ENCODE measurements at places on chromosomes 1 and 21.

DNA sequence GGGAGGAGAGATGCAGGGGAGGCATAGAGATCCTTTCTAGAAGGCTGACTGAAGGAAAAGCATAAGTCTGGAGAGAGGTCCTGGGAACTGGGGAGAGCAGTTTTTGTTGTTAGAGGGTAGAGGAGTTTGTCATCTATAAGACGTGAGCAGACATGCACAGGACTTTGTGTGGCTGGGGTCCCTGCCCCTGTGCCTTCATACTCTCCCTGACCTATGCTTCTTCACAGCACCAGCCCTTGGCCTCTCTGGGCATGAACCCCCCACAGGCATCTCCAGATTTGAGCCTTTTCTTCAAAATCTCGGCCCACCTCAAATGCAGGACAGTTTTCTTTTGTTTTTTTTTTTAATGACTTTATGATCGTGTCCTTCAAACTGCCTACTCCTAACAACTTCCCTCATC is 79.9 kb downstream of the EVA1C start:
- DNase-seq: no peak

DNA sequence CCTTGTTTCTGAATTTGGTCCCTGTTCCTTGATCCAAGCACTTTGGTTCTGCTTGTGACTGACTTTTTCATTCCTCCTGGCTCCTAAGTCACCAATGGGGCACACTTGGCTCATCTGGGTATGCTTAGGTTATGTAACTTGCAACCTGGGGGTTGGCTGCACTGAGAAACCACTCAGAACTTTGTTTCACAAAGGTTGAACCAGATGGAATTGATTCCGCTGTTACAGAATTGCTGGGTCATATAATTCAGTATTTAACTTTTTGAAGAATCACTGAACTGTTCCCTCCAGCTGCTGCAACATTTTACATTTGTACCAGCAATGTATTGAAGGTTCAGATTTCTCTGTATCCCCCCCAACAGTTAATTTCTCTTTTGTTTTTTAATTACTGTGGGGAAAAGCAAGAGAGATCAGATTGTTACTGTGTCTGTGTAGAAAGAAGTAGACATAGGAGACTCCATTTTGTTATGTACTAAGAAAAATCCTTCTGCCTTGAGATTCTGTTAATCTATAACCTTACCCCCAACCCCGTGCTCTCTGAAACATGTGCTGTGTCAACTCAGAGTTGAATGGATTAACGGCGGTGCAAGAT is 9.6 kb upstream of the NVL start:
- no peak for DNase-seq

DNA sequence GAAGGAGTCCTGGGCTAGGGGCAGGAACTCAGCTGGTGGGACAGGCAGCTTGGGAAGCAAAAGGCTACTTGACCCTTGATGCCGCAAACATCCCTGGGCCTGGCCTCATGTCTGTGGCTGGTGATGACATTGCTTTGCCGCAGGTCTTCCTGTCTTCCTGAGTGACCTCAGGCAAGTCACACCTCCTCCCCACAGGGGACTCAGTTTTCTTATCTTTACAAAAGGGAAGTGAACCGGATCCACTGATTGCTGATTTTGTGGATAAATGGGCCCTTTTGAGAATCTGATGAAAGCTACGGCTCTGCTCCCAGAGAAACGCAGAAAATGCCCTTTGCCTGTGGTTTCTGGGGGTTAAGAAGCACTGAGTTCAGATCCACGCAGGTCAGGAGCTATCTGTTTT is 20.7 kb downstream of the PLOD1 start:
- DNase-seq: no peak

- no peak for DNase-seq
Observed at GRCh38 chr21:38267136-38267755, 10.5 kb downstream of the KCNJ15 start.

GRCh38 chr1:19220991-19221390 is 10.9 kb upstream of the UBR4 start:
- no peak for DNase-seq

DNA sequence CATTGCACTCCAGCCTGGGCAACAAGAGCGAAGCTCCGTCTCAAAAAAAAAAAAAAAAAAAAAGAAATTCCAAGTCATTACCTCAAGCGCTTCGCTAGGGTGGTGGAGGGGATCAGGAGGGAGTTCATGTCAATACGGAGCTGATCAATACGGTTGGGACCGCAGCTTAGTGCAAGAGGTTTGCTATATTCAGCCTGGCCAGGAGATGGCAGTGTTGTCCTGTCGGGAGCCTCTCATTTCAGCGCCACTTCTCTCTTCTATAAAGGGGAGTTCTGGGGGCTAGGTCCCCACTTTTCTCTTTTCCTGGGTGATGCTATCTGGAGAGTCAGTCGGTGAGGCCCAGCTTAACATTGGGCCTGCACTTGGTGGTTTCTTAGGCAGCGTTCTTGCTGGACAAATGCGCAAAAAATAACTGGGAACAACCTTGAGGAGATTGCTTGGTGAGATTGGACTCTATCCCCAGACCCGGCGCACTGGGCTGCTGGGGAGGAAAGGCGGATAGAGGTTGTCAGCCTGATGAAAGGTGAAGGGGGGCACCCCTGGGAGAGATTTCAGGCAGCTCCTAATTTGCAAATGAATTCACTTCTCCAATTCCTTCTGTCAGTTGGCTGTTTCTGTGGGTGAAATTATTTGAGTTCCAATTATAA is 40.4 kb downstream of the KIAA0040 start:
- DNase-seq: peak; percentile 62

DNA sequence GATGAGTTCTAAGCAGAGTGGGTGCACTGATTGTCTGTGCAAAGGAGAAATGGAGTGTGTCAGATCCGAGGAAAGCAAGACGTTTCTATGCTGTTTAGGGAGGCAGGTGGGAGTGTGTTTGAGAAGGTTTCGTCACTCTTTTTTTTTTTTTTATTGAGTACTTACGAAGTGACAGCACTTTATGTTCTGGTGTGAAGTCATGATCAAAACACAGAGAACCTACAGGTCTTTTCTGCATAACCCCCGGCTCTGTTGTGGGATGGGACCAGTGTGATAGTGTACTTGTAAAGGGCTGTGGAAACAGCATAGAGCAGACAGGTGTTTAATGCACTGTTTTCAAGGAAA is 26.7 kb downstream of the MIA3 start:
- DNase-seq: peak; percentile 3

GRCh38 chr1:244667797-244668196 is 14.9 kb downstream of the DESI2 start:
- no peak for DNase-seq

GRCh38 chr1:209807509-209807908 is 1.6 kb upstream of the IRF6 start:
- DNase-seq: no peak

- no peak for DNase-seq
Observed at GRCh38 chr1:226344441-226345259, 35.7 kb upstream of the LIN9 start.

DNA sequence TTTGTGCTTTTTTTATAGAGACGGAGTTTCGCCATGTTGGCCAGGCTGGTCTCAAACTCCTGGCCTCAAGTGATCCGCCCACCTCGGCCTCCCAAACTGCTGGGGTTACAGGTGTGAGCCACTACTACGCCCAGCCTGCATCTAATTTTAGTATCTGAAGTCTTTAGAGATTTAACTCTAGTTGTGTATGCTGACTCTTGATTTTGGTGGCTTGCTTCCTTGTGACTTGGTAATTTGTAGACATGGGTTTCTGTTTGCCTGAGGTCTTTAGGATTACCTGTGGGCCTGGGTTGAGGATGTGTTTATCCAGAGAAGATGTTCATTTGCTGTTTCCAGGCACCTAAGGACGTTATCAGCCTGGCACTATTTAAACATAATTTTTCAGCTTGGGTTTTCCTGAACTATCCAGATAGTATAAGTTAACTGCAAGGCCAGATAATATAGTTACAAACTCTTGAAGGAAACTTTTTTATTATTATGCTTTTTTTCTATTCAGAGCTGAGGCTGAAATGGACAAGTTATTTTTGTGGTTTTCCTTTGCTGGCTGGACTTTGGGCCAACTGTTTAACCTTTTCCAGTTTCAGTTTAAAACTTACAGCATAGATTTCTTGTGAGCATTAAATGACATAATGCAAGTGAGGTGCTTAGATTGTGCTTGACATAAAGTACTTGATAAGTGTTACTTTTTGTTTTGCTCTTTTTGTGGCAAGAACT is 7.5 kb upstream of the VASH2 start:
- no peak for DNase-seq

GRCh38 chr1:15455522-15455921 is 1.0 kb upstream of the CELA2A start:
- DNase-seq: no peak

DNA sequence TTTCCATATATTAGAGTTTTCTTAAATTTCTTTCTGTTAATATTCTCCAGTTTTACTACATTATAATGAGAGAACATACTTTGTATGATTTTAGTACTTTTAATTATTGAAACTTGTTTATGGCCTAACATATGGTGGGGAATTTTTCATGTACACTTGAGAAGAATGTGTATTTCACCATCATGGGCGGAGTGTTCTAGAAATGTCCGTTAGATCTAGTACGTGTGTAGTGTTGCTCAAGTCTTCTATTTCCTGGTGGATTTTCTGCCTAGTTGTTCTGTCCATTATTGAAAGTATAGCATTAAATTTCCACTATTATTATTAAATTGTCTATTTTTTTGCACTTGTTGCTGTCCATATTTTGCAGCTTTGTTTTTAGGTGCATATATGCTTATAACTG is 64.0 kb upstream of the RGS21 start:
- DNase-seq: no peak

DNA sequence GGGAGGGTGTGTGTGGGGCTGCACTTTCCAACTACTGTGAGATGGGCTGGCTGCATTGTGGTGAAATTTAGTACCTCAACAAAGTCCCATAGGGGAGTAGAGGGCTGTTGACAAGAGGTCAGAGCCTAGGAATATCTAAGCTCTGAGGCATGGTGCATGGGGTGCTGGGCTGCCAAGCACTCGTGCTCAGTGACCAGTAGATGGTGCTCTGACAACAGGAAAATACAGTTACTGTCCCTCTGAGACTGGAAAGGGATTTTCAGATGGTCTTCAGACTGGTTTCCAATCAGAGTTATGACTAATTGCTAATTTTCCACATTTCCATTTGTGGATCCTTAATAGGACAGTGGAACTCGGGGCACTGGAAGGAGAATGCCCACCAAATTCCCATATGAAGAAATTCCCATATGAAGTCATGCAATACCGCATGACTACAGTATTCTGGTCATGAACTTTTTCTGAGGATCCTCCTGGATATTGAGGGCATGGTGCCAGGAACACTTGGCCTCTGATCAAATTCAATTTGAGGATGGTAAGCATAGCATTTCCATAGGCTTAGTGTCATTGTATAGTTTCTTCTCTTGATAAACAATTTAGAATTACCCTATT is 4.1 kb upstream of the CACNA1E start:
- peak; percentile 12 for DNase-seq

DNA sequence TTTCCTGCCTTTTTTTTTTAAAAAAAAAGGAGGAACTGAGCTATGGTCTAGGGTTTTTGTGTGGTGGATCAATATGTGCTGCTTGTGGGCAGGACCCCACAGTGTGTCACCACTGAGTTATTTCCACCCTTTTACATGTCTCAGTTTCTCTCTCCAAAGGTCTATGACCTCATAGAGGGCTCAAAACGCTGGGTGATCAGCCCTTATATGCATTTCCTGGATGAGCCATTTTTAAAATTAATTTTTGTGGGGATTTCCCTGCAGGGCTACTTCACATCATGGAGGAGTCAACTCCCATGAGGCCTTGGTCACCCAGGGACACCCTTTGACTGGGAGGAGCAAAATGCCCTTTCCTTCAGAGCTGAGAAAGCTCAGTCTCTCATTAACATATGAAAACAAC is 20.7 kb upstream of the HAO2 start:
- DNase-seq: no peak

GRCh38 chr1:214124281-214124805 is 136.6 kb downstream of the PROX1 start:
- DNase-seq: no peak

DNA sequence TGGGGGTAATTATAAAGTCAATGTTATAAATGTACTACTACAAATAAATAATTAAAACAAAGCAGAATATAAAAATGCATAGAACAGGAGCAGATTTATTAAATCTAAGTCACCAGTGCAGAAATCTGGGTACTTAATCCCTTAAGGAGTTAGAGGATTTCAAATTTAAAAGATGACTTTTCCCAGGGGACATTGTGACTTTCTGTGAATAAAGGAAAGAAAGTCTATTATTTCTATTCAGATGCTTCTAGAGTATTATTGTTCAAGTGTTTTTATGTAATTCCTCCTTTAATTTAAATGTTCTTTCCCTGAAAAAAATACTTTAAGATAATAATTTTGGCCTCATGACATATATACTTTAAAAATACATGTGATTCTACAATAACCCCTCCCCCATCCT is 43.4 kb downstream of the SYDE2 start:
- no peak for DNase-seq

- no peak for DNase-seq
Observed at GRCh38 chr1:211985556-211986264, 49.6 kb downstream of the INTS7 start.

DNA sequence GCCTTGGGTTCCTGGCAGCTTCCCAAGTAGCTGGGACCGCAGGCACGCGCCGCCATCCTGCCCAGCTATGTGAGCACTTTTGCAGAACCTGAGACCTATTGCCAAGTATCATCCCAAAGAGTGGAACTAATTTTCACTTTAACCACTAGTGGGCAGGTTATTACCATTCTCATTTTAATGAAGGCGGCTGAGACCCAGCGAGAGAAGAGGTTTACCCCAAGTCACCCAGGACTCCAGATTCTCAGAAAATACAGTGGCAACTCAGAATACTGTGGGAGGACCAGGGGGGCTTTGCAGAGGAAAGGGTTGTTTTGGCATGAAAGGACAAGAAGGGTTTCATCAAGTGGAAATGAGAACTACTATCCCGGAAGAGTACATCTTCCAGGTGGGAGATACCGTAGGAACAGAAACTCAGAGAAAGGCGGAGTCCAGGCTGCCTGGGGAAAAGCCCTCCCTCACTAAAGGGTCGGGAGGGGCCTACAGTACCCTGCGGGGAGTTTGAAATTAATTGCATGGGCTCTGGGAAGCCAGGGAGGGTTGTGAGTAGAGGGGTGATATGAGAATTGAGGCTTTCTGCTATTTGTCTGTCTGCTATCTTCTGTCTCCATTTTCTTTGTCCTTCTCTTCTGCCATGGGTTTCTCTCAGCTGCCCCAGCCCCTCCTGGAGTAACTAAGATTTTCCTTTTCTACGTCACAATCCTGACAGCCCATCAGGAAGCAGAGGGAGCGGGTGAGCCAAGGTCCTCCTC is 7.2 kb upstream of the SEMA4A start:
- peak; percentile 71 for DNase-seq

Data from CD4-positive, alpha-beta T cell treated with Interleukin-6 at 100 ng/mL for 8 hours (primary cell).